Activated CD4-positive, alpha-beta T cell treated with anti-CD3 and anti-CD28 coated beads, Interleukin-2, amount 50 U/mL, for 48 hours (primary cell): ENCODE measurements at places on chromosomes 16 and 17.

DNA sequence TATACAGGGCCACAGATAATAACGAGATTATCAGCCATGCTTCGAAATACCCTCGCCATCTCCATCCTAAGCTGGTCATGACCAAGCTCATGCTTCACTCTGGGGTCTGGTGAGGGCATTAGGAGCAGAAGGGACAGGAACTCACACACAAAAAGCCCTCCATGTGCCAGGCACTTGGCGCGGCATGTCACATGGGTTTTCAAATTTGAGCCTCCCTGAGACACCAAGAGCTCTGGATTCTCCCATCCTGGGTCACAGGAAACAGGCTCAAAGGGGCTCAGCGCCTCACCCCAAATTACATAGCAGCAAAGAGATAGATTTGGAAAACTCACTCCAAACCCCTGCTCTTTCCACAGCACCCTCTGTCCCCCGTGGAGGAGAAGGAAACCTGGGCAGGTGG lies 239.5 kb downstream of the GSG1L start:
- no peak for DNase-seq

DNA sequence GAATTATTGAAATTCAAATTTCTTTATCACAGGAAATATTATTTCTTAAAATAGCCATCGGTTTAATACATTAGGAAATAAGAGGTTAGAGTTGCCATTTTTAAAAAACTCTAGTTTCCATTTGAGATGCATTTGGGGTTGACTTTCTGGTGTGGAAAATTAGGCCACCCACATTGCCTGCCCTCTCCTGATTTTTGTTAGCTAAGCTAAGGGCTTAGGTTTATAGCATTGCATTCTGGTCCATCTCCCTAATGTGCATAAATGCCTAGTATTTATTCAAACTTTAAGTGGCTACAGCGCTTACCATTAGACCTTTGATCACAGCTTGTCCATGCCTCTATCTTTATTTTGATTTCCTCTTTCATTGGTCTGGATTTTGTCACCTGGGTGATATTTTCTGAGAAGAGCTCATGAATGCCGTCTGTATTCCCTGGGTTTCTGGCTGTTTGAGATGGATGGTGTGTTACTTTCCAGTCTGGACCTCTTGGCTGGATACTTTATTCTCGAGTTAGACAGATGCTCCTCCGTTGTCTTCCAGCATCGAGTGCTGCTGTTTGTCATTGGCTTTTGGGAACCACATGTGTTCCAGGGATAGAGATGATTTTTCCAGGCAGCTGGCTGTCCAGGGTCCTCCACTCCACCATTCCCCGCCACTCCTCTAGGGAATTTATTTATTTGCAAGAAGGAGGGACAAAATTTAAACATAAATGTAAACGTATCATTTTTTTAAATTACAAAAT lies 120.3 kb downstream of the KATNIP start:
- no peak for DNase-seq

DNA sequence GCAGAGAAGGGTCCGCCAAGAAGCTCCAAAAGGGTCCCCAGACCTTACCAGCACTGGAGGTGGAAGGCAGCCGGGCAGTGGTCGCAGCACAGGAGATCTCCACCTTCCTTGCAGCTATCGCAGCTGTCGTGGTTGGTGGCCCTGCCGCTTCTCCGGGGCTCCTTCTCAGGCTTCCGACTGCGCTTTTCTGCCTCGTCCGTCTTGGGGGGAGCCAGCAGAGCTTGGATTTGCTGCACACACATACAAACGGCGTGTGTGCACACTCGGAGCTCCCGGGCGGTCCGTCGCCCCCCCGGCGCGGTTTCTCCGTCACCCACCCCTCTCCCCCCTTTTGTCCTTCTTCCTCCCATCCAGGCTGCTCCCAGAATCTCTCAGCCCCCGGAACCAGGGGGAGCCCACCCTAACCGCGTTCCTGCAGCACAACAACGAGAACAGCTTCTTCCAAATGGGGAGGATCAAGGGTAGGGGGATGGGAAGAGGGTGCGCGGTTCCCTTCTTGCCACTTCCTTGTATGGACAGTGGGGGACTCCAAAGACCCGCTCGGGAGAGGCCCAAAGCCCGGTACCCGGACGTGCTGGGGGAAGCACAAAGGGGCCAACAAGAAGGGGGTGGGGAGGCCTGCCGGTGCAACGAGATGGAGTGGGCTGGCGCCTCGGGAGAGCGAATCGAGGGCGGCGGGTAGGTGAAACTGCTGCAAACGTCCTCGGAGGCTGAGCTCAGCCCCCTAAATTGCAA lies 1.1 kb downstream of the PHF12 start:
- DNase-seq: peak; percentile 58

- peak; percentile 84 for DNase-seq
Observed at GRCh38 chr17:2053380-2054261, 1.3 kb upstream of the HIC1 start.

DNA sequence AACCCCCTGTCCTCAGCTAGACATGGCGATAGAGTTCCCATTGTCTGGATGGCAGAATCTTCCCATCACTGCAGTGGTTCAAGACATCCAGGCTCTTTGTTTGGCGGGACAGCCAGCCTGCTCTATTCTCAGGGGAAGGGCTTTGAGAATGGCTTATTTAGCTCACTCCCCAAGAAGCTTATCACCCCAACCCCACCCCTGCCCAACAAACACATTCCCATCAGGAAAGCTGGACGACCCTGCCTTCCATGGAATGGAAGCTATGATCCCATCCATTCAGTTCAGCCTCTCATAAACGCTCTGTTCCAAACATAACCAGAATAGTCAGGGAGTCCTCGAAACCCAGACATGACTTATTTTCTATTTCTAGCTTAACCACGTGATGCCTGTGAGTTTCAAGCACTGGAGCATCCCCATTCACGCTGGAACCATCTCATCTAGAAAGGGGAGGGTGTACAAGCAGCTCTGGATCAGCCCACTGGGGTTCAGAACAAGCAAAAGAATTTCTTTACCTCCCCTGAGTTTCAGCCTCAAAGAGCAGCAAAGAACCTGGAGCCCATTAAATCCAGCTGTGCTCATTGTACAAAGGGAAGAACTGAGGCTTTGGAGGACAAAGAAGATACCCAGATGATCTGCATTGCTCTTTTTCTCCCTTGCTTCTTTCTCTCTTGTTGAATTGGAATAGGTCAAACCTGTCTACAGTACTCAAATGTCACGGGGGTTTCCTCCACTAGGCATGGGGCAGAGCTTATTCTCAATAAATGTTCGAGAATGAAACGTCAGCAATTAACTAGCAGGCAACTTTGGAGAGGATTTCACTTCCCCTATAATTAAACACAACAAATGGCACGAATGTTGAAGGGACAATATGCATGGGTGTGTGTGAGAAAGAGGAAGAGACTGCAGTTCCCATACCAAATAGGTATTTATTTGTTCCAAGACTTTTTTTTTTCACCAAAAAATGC lies 93.1 kb downstream of the XYLT1 start:
- DNase-seq: no peak

DNA sequence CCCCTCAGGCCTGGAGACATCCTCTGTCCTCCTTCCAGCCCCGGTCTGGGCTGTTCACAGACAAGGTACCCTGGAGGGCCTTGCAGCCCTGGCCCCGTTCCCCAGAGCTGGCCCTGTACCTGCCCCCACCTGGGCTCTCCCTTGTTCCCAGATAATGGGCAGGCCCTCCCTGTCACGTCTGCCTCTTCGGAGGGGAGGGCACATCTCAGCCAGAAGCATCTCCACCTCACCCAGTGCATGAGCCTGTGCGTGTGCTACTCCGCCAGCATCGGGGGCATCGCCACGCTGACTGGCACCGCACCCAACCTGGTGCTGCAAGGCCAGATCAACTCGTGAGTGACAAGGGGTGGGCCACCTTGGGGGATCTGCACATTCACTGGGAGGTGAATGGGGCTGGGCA lies 14.9 kb upstream of the FOXN1 start:
- DNase-seq: no peak

- no peak for DNase-seq
Observed at GRCh38 chr16:72195609-72196008, 23.7 kb upstream of the PMFBP1 start.

DNA sequence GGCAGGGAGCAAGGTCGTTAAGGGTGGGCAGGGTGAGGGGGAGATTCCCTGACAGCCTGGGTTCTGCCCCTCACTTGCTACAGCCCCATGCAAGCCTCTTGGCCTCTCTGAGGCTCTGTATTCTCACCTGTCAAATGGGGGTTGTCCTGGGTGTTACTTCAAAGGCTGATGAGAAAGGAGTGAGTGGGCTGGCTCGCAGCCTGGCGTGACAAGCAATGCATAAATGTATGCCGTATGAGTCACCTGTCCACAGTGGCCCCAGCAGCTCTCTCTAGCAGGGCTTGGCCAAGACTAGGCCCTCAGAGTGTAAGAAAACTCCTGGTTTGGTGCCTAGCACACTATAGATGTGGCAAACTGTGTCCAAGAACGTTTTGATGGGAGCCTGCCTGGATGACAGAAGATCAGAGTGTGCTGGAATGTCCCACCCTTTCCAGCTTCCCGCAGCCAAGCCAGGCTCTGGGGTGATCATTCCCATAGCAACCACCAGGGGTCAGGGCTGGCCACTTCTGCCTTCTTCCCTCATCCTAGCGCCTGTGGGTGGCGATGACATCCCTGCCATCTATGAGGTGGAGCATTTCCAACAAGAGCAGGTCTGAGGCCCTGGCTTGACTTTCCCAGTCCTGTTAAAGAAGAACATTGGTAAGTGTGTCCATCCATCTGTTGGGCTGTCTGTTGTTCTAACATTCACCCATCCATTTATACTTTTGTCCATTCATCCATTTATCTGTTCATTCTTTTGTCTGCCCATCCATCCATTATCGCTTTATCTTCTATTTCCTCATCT lies 37.2 kb upstream of the ADGRG1 start:
- DNase-seq: peak; percentile 83
